HT1080 (cell line): ENCODE measurements at places on chromosomes 11 and 22. TPM values are rescaled to one million over a fixed set of nuclear protein-coding genes. Genes with fewer than 3 reads are reported as not detected.

SESN3 gene
- total RNA-seq, result 0.94 and 1.5 TPM in 2 replicates

IL17REL gene
- total RNA-seq, result not detected in 2 replicates

RIC3 gene
- total RNA-seq, result not detected in 2 replicates

POU2AF2 gene
- not detected in 2 replicates for total RNA-seq

EXPH5 gene
- total RNA-seq, result 1.2 and 1.7 TPM in 2 replicates
